Mammary epithelial cell (primary cell): ENCODE measurements at places on chromosomes 7 and 10. TPM values are rescaled to one million over a fixed set of nuclear protein-coding genes. Genes with fewer than 3 reads are reported as not detected.

Gene PDE6C
- not detected for polyA plus RNA-seq

Gene LDB3
- not detected for polyA plus RNA-seq

DNA sequence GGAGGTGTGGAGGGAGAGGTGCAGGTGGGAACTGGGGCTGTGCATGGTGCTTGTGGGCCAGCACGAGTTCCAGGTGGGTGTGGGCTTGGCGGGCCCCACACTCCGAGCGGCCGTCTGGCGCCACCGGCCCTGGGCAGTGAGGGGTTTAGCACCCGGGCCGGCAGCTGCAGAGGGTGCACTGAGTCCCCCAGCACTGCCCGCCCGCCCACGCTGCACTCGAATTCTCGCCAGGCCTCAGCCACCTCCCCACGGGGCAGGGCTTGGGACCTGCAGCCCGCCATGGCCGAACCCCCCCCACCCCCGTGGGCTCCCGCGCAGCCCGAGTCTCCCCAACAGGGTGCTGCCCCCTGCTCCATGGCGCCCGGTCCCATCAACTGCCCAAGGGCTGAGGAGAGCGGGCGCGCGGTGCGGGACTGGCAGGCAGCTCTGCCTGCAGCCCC is 810.2 kb downstream of the PCDH15 start:
- DNase-seq: no peak

- no peak for DNase-seq
These were observed 251.3 kb upstream of the VWC2 start for GRCh38 chr7:49522111-49522510.

- DNase-seq: peak; percentile 12
These were observed 92.3 kb downstream of the MAGI2 start for GRCh38 chr7:79361214-79361613.

- peak; percentile 75 for DNase-seq
These were observed 14.6 kb downstream of the EPC1 start for GRCh38 chr10:32332299-32332750.

- DNase-seq: peak; percentile 87
These were observed 1.0 kb downstream of the CHST15 start for GRCh38 chr10:124092250-124092859.

GRCh38 chr7:25087855-25088254 is 37.2 kb downstream of the CYCS start:
- DNase-seq: no peak

- DNase-seq: no peak
These were observed 12.0 kb upstream of the SP8 start for GRCh38 chr7:20798694-20799121.

Gene HTR5A
- not detected for polyA plus RNA-seq

- peak; percentile 53 for DNase-seq
These were observed 15.5 kb upstream of the CRTAC1 start for GRCh38 chr10:98045785-98046389.

DNA sequence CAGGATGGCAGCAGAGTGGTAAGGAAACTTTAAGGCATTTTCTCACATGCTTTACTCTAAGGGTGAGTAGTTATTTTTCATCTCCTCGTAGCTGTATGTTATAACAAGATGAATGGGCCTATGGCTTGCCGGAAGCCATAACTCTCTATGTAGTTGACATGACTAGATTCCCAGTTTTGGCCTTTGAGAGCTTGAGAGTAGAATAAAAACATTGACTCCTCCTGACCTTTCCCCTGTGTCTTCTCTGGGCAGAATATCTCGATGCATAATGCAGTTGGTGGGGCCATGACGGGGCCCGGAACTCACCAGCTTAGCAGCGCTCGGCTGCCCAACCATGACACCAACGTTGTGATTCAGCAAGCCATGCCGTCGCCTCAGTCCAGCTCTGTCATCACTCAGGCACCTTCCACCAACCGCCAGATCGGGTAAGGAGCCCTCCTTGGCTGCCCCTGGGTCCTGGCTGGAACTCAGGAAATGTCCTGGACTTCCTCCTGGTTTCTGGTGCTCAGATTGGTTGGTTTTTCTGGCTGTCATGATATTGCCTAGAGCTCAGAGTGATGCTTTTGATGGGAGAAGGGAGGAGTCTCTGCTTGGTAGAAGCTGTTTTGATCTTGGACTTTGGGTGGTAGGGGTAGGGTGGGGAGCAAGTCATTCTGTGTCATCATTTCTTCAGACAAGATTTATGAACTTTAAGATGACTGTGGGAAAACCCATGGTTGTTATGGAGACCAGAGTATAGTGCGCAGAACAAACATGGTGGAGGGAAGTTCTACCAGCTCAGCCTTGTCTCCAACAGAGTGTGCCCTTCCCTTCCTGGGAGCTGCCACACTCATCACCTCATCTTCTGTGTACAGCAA is 158.0 kb downstream of the CREB5 start:
- DNase-seq: no peak

- no peak for DNase-seq
These were observed 3.2 kb upstream of the IL2RA start for GRCh38 chr10:6065406-6065805.

Gene HK1
- polyA plus RNA-seq: 95.9 TPM

Gene HOXA13
- not detected for polyA plus RNA-seq

DNA sequence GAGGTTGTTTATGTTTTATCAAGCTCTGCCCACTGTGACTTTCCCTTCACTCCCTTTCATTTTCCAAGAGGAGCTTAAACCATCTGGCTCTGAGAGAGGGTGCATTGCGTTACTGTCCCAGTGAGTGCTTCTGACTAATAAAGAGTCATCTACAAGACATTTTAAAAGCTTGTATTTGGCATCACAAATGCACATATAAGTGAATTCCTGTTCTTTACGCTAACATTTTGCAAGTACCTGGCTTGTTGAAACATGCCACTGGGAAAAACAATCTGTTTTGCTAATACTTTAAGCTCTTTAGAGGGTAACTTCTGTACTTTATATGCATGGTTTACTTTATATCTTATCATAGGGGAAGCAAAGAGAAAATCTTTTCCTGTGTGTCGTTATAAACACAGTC is 534.6 kb upstream of the POM121L12 start:
- DNase-seq: peak; percentile 19

- no peak for DNase-seq
These were observed 29.7 kb downstream of the NUP42 start for GRCh38 chr7:23211589-23211988.

DNA sequence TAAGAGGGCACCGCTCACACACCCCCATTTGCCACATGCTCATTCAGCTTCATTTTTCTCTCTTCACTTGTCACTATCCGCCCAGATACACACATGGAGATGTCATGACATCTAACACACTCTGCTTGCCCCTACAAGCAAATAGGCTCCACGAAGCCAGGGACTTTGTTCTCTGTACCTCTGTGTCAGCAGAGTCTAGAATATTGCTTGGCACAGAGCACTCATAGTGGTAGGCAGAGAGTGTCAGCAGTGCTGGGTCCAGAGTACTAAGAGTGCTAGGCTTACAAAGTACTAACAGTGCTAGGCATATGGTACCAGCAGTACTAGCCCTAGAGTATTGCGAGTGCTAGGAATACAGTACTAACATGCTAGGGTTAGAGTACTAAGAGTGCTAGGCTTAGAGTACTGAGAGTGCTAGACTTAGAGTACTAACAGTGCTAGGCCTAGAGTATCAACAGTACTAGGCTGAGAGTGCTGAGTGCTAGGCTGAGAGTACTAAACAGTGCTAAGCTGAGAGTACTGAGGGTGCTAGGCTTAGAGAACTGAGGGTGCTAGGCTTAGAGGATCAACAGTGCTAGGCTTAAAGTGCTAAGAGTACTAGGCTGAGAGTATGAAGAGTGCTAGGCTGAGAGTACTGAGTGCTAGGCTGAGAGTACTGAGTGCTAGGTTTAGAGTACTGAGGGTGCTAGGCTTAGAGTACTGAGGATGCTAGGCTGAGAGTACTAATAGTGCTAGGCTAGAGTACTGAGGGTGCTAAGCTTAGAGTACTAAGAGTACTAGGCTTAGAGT is 166.1 kb downstream of the PRKAG2 start:
- DNase-seq: no peak

GRCh38 chr10:112313234-112313633 is 30.0 kb downstream of the TECTB start:
- no peak for DNase-seq

GRCh38 chr7:131935180-131935579 is 378.8 kb upstream of the PODXL start:
- no peak for DNase-seq

GRCh38 chr10:117078168-117078837 is 59.8 kb downstream of the VAX1 start:
- peak; percentile 63 for DNase-seq

DNA sequence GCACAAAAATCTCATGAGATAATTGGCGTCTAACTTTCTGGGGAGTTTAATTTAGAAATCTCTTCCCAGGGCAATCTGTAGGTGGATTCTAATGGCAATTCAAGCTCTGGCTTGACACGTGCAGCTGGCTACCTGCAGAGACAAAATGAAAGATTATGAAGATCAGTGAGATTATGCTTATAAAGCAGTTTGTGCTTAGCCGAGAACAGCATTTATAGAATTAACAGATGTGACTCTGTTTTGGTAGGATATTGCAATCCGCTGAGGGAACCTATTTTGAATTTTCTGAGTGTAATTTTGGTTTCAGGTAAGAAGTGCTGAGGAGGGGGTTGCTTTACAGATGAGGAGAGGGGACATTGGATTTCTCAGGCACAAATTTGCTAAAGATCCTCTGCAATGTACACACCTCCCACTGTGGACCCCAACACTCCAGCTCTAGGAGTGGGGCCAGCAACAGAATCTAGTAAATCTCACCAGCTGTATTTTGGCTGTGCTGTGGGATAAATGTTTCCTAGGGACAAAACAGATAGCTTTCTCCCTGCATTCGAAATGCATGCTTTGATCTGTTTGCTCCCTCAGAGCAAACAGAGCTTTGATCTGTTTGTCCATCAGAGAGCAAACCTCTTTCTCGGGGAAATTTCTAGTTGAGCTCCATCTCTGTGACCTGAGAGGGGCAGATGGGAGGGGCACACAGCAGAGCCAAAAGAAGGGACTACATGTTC is 7.4 kb downstream of the GJD4 start:
- no peak for DNase-seq

- DNase-seq: no peak
These were observed 96.0 kb downstream of the VIPR2 start for GRCh38 chr7:159048656-159049055.

GRCh38 chr10:111079241-111079760 is 2.5 kb downstream of the ADRA2A start:
- no peak for DNase-seq

Gene NPFFR1
- 0.01 TPM for polyA plus RNA-seq

DNA sequence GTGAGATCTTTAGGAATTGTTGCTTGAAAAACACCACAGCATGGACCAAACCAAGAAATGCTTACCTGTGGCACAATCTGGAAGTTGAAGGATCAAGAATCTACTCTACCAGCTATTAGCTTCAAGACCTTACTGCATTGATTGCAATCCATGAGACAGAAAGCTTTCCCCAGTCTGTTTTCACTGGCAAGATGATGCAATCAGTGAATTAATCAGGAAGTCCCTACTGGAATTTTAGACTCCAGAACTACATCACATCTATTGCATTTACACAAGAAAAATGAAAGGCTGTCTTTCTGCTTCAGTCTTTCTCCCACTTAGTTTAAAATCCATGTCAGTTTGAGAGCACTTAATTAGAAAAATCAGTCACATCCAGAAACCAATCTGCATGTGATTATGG is 191.7 kb downstream of the TFEC start:
- DNase-seq: no peak

DNA sequence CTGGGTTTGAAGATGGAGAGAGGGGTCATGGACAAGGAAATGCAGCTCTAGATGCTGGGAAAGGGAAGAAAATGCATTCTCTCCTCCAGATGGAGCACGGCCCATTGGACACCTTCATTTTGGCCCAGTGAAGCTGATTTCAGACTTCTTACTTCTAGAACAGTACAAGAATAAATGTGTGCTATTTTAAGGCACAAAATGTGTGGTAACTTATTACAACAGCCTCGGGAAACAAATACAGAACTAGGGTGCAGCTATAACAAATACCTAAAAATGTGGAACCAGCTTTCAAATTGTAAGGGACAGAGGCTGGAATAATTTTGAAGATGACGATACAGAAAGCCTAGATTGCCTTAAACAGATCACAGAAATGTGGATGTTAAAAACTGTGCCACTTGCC is 54.1 kb downstream of the CYTH3 start:
- no peak for DNase-seq

Gene TAS2R41
- polyA plus RNA-seq: not detected

- no peak for DNase-seq
These were observed 102.7 kb upstream of the PCDH15 start for GRCh38 chr10:54903745-54904144.

Gene ATRNL1
- polyA plus RNA-seq: 0.06 TPM

- no peak for DNase-seq
These were observed 28.4 kb upstream of the FAM204A start for GRCh38 chr10:118370499-118370898.

Gene NKX2-3
- polyA plus RNA-seq: not detected

- DNase-seq: no peak
These were observed 183.3 kb downstream of the JAZF1 start for GRCh38 chr7:27997188-27997707.

Gene HEPACAM2
- not detected for polyA plus RNA-seq
